ENCODE measurements at places on chromosomes 11 and 22.

DNA sequence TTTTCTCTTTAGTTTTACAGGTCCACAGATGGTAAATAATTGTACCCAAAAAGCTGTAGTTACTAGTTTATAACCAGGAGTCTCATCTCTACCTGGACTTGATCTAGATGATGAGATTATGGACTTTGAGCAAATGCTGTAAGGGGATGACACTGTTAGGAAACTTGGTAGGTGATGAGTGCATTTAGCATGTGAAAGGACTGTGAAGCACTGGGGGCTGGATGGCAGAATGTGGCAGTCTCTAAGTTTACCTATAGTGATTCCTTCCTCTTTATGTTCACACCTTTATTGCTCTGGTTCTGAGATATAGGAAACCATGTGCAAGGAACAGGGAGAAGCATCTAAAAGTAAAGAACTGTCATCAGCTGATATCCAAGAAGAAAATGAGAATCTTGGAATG is 230.7 kb upstream of the CHORDC1 start:
- peak overlapping the region; percentile 42 for H3K27ac ChIP-seq
- H3K4me3 ChIP-seq: no peak overlapping the region
- peaks cover 3% of the 10 kb centered on the region for H3K36me3 ChIP-seq
- H3K27me3 ChIP-seq: no peaks in the 10 kb centered on the region

DNA sequence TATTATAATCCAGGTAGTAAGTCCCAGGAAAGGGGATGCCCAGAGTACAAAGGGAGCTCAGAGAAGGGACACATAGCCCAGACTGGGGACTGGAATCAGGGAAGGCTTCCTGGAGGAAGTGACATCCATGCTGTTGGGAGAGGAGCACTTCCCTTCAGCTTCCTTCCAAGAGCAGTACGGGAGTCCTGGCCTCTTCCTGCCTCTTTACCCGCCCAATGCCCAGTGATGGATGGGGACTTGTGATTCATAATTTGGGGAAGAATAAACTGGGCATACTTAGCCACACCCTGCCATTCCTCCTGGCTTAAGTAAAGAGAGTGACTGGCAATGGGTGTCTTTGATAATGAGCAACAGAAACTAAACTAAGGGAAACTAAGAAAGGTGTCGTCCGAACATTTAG is 11.5 kb downstream of the C11orf91 start:
- H3K4me3 ChIP-seq: no peak overlapping the region
- peaks cover 14% of the 10 kb centered on the region for H3K4me1 ChIP-seq
- H3K27ac ChIP-seq: no peak overlapping the region
- H3K27me3 ChIP-seq: no peaks in the 10 kb centered on the region
- no peaks in the 10 kb centered on the region for H3K36me3 ChIP-seq
- no peak for DNase-seq

DNA sequence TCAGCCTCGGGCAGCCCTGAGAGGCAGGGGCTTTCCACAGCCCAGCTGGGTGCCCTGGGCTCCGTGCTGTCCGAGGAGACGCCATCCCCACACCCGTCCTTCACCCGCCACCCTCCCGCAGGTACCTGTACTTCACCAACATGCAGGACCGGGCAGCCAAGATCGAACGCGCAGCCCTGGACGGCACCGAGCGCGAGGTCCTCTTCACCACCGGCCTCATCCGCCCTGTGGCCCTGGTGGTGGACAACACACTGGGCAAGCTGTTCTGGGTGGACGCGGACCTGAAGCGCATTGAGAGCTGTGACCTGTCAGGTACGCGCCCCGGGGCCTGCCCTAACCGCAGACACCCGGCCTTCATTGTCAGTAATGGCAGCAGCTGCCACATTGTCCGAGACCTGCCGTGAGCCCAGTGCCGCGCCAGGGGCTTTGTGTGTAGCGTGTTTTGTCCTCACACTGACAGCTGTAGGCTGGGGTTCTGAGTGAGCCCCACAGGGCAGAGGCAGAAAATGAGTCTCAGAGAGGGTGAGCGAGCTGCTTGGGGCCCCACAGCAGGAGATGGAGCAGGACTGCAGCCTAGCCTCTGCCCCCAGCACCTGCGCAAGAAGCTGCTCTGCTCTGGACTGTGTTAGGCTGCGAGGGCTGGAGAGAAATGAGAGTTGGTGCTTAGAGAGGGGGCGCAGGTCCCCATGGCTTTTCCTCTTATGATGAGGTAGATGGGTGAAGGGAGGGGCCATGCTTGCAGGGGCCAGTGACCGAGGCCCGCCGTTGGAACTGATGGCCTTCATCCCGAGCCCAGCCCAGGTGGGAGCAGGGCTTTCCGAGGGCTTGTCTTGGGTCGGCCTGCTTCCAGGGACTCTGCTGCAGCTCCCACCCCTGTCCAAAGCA is 35.3 kb upstream of the PPP6R3 start:
- H3K27ac ChIP-seq: no peak overlapping the region
- no peaks in the 10 kb centered on the region for H3K4me1 ChIP-seq
- H3K36me3 ChIP-seq: peaks cover 38% of the 10 kb centered on the region
- no peak overlapping the region for H3K4me3 ChIP-seq

GRCh38 chr11:67027943-67028542 is 5.1 kb downstream of the SYT12 start:
- no peak for DNase-seq
- H3K4me3 ChIP-seq: no peak overlapping the region
- H3K36me3 ChIP-seq: no peaks in the 10 kb centered on the region
- peaks cover 11% of the 10 kb centered on the region for H3K27me3 ChIP-seq
- H3K27ac ChIP-seq: no peak overlapping the region

DNA sequence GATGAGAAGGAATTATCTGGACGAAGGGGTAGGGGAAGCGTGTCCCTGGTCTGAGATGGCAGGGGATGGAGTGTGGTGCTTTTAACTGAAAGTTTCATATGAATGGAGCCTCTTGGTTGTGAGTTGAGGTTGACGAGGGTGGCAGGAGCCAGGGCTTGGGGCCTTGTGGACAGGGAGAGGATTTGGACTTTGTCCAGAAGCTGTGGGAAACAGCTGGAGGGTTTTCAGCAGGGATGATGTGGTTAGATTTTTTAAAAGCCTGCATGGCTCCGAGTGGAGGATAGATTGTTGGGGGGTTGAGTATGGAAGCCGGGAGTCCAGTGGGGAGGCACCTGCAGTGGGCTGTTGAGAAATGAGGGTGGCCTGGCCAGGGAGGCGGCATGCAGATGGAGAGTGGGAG is 24.8 kb downstream of the MYO7A start:
- H3K4me1 ChIP-seq: peaks cover 11% of the 10 kb centered on the region
- H3K27me3 ChIP-seq: no peaks in the 10 kb centered on the region
- DNase-seq: no peak
- no peak overlapping the region for H3K27ac ChIP-seq
- H3K36me3 ChIP-seq: no peaks in the 10 kb centered on the region

- no peaks in the 10 kb centered on the region for H3K4me1 ChIP-seq
- H3K27ac ChIP-seq: no peak overlapping the region
- DNase-seq: no peak
- H3K27me3 ChIP-seq: peaks cover 1% of the 10 kb centered on the region
Observed at GRCh38 chr11:120819437-120820365, 204.2 kb upstream of the TBCEL start.

- no peak overlapping the region for H3K4me3 ChIP-seq
- H3K36me3 ChIP-seq: no peaks in the 10 kb centered on the region
- H3K27me3 ChIP-seq: no peaks in the 10 kb centered on the region
- H3K4me1 ChIP-seq: no peaks in the 10 kb centered on the region
- no peak for DNase-seq
Observed at GRCh38 chr11:95372097-95372656, 141.2 kb upstream of the SESN3 start.

Measured in Caco-2 (cell line).